Stimulated activated CD8-positive, alpha-beta memory T cell treated with anti-CD3 and anti-CD28 coated beads, Interleukin-4, amount 100 ng/mL, for 4 hours (primary cell): ENCODE measurements at places on chromosomes 1 and 21.

- DNase-seq: no peak
These were observed 38.3 kb downstream of the MORN1 start for GRCh38 chr1:2352897-2353550.

DNA sequence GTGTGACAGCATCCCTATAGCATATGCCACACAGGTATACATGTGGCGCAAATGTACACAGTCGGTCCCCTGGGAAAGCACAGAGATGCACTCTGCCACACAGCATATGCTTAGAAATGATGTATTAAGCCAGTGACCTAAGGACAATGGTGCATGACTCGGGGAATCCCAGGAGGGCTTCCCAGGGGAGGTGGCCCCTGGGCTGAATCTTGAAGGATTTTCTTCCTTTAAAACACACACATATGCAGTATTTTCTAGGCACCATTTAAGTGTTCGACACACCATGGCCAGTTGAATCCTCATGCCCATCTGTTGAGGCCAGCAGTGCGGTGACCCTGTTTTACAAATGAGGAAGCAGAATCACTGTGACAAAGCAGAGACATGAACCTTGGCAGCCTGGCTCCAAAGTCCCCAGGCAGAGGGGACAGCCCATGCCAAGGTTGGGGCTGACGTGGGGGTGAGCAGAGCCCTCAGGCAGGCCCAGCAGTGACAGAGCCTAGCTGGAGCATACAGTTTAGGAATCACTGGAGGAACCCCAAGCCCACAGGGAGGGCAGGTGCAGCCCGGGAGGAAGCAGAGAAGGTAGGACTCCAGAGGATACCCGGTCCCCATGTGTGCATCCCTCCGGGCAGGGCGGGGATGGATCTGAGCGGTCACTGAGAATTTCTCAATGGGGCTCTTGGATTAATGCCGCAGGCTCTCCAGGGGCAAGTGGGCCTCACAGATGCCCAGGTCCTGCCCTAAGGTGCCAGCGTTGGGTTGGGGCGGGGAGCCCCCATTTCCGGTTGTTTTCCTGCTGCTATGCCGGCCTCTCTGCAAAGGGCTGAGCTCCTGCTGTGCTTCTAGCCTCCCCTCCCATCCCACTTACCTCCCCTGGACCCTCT lies 28.4 kb downstream of the WNT3A start:
- DNase-seq: no peak

DNA sequence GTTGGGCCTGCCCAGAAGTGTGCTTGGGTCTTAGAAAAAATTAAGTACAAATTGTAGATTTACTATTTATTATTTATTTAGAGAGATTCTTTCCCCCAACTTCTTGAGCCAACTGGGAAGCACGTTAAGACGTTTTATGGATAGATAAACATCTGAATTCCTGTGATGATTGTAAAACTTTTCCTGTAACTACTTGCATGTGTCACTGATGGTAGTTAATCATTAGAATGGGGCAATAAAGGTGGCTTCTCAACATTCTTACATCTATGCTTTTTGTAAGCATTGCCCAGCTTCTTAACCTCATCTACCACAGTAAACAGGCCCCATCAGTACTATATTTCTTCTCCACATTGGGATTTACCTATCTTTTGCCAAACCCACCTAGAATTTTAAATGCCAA lies 559.8 kb downstream of the LMO4 start:
- DNase-seq: no peak

- DNase-seq: no peak
These were observed 5.6 kb downstream of the MORN1 start for GRCh38 chr1:2385606-2386280.

DNA sequence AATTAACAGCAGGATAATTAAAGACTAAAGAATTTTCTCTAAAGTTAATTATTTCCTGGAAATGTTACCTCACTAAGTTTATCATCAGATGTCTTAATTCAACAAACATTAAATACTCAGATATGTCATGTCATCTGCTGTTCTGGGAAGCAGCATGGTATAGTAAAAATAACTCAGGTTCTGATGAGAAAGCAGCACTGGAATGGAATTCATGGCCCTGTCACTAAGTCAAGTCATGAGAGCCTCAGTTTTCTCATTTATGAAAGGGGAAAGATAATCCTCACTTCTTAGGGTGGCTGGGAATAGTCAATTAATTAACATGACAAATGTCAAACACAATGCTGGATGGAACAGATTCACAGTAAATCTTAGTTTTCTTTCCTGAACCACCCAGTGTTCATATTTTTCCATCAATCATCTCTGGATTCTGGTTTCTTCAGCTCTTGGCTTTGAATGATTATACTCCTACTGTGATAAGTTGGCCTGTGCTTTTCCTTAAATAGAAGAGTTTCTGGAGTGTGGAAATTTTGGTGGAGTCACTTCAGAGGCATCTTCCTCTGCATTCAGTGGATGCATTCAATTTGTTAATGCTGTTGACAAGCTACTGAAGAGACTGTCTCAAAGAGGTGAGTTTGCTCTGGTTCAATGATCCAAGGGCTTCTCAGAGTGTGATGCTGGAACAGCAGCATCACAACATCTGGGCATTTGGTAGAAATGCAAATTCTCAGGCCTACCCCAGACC lies 319.4 kb downstream of the KCNH1 start:
- no peak for DNase-seq

- no peak for DNase-seq
These were observed 6.6 kb upstream of the VWA5B1 start for GRCh38 chr1:20284046-20284445.

DNA sequence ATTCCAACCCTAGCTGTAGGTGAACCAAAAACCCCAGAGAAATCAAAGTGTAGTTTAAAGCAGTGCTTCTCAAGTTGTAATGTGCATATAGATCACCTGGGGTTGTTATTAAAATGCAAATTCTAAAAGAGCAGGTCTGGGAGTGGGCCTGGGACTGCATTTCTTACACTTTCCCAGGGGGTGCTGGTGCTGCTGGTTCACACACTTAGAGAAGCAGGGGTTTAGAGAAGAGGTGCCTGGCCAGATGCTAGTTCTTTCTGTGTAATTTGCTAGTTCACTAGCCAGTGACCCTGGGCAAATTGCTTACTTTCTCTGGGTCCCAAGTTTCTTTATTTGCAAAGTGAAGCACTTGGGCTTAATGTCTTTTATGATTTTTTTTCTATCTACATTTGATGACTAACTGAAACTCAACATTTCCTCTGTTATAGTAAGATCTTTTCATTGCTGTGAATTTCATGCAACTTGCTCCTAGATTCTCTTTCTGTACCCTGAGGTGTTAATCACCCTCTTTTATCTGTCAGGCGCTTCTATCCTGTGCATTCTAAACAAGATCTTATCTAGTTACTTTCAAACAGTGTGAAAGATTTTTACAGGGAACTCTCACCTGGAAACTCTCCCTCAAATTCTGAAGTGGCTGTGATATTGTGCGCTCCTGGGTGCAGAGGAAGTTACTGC lies 141.9 kb upstream of the UBE2U start:
- DNase-seq: no peak

DNA sequence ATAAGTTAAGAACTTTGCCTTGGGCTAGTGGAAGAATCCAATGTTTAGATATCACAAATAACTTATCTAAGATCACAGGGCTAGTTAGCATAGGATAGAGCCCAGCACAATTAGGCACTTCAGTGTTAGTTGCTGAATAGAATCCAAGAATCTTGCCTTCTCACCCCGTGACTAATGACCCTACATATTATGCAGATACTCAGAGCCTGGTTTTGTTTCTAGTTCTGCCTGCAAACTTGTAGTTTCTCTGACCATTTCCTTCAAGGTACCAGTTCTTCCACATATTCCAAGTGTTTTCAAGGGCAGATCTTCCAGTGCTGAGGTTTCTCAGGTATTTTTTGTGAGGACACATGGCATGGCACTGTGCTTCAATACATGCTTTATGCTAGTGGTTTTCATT lies 239.3 kb downstream of the KCNK2 start:
- no peak for DNase-seq

GRCh38 chr21:38527737-38528136 lies 29.5 kb upstream of the ERG start:
- DNase-seq: no peak
